Activated B cell treated with CpG ODN at 0.5 μM for 24 hours (primary cell): ENCODE measurements at places on chromosomes 3 and 15. TPM values are rescaled to one million over a fixed set of nuclear protein-coding genes. Genes with fewer than 3 reads are reported as not detected.

GRCh38 chr3:116950301-116951055 lies 240.9 kb downstream of the TUSC7 start:
- DNase-seq: no peak

DNA sequence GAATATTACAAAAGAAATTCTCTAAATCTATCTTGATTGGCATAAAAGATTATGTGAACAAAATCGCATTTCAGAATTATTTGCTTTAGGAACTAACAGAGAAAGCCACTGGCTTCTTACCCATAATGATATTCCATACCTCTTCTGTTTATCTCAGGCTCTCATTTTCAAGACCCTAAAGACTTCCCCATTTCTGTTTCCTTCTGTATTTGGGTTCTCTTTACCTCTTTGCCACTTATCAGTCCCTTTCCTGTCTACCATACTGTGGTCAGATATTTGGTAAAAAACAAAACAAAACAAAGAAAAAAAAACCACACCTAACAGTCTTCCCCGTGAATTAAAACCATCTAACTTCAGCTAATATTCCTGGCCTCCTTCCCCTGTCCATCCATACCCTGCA lies 108.5 kb downstream of the LRRC28 start:
- DNase-seq: no peak

GRCh38 chr3:197874653-197875052 lies 75.3 kb upstream of the RPL35A start:
- DNase-seq: no peak

DNA sequence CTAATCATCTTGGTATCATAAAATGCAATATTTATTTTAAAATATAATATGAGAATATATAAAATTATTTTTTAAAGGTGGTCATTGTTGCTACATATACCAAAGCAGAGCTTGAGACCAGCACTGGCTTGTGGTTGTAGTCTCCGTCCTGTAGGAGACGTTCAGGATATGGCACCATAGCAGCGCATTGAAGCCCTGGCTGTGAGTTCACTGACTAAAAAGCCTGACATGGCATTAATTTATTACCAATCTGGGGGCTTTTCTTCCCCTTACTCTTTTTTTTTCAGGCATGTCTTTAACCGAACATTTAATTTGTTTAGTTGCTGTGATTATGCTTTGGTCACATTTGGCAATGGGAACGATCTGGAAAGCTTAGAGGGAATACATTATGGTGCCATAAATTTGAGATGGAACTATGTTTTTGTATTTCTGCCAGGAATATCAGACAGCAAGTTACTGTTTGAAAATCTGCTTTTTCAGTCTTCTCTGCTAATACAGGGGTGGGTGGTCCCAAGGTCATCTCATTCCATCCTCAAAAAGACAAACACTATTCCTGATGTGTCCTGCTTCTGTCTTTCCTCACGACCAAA lies 108.5 kb downstream of the ZIC4 start:
- no peak for DNase-seq

SENP7 gene
- total RNA-seq: 18.6 and 22.1 TPM in 2 replicates
